NCI-H82 (cell line): ENCODE measurements at places on chromosomes 16 and 17.

GRCh38 chr16:68309799-68310198 is 947 bp downstream of the SLC7A6OS start:
- no peak for DNase-seq

GRCh38 chr16:58027161-58027915 is 1.8 kb downstream of the MMP15 start:
- DNase-seq = peak; percentile 49

DNA sequence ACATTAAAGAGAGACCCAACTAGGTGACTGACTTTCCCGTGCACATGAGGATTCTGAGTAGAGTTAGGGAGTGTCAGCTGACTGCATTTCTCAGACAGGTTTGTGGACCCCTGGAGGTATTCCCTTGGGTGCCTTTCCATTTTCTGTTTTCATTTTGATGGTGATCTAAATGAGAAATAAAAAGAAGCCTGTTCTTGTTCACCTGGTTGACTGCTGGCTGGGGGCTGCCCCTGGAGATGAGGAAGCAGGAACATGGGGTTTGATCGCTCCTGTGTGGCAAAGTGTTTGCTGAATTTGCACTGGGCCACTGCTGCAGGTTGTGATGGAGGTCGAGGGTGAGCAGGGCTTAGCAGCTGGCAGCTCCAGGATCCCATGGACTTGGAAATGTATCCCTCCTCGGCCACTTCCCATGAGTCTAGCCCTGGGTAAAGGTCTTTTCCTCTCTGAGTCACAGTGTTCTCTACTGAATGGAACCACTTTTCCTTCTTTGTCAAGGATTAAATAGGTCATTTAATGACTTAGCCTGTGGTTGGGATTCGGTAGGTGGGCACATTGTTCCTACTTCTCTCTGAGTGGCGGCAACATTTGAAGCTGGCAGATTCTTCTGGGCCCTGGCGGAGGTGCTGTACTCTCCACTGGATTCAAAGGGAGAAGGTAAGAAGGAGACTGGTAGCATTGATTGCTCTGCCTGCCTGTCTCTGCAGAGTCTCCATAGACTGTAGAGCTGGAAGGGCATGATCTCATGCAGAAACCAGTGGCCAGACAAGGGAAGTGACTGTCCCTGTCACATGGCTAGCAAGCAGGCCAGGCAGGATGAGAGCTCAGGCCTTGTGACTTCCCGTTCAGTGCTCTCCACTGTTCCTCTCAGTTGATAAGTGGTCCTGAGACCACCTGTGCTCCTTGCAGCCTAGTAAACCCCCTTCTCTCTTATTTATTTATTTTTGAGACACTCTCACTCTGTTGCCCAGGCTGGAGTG is 17.9 kb downstream of the SNX29 start:
- no peak for DNase-seq

DNA sequence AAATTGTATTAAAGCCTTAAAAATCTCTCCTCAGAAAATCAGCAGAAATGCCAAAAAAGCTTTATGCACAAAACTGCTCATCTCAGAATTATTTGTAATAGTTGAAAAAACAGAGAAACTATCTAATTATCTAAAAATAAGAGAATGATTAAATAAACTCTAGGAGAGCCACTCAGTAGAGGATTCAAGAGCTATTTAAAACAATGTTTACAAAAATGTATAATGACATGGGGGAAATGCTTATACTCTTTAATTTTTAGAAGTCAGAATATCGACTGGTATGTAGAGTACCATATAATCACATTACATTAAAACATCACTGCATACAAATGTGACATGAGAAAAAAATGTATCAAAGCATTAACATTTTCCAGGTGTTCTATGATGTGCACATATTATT is 11.9 kb downstream of the CLEC19A start:
- DNase-seq = no peak

GRCh38 chr17:37047631-37048104 is 98.9 kb downstream of the AATF start:
- peak; percentile 93 for DNase-seq

GRCh38 chr17:9658593-9659211 is 13.4 kb downstream of the USP43 start:
- no peak for DNase-seq

DNA sequence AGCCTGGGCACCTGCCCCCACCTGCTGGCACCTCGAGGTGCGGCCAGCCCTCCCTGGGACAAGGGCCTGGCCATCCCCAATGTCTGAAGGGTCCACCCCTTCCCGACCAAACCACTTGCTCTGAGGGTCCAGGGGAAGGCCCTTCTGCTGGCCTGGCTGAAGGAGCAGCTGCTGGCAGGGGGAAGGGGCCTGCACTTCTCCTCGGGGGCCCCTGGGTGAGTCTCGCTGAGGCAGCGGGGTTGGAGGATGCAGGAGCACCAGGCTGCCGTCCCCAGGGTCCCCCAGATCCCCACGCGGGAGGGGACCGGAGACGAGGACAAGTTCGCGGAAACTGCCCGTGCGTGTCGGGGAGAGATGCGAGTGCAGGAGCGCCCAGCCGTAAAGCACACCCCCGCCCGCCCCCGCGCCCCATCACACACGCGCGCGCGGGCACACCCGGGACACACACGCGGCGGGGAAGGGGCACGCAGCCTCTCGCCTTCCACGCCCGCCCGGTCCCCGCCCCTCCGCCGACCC is 725 bp upstream of the CACNA1H start:
- no peak for DNase-seq

DNA sequence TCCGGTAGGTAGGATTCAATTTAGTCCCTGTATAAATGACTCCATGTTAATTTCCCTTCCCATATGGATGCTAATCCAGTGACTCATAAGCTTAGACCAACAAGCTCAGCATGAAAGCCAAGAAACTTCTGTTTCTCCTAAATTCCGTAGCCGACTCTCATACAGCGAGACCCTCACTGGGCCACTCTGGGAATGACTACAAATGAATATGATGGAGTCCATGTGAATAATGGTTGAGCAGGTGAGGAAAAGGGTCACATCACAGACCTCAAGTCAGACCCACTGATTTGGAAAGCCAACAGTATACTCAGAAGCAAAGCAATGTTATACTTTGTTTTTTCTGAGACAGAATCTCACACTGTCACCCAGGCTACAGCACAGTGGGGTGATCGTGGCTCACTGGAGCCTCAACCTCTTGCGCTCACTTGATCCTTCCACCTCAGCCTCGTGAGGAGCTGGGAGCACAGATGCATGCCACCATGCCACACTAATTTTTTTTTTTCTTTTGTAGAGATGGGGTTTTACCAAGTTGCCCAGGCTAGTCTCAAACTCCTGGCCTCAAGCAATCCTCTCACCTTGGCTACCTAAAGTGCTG is 14.6 kb downstream of the RSL1D1 start:
- peak; percentile 86 for DNase-seq

- no peak for DNase-seq
These were observed 106.9 kb downstream of the SOCS1 start for GRCh38 chr16:11149011-11149616.

DNA sequence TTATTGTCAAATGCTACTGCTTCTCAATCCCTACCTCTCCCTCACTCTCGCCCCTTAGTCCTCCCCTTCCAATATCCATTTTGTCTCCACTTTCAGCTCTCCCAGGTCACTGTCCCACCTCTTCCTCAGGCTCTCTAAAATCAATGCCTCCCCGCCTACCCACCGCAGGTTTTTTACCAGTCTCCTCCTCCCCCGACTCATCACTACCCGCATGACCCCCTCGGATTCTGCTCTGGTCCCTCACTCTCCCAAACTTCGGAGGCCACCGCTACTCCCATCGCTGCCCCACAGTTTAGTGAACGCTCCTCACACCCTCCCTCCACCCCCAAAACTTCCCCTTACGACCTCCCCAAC is 513 bp downstream of the CRLF3 start:
- peak; percentile 73 for DNase-seq

DNA sequence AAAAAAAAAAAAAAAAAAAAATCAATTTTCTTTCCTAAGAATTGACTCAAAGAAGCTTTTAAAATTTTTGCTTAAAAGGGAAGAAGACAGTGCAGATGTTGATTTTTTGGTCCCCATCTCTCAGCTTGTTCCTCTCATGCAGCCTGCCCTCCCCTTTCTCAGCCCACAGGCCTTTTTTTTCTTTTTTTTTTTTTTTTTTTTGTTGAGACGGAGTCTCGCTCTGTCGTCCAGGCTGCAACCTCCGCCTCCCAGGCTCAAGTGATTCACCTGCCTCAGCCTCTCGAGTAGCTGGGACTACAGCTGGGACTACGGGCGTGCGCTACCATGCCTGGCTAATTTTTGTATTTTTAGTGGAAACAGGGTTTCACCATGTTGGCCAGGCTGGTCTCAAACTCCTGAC is 17.7 kb downstream of the YPEL2 start:
- no peak for DNase-seq

GRCh38 chr17:47995241-47995935 is 24.5 kb downstream of the CDK5RAP3 start:
- DNase-seq = peak; percentile 98

DNA sequence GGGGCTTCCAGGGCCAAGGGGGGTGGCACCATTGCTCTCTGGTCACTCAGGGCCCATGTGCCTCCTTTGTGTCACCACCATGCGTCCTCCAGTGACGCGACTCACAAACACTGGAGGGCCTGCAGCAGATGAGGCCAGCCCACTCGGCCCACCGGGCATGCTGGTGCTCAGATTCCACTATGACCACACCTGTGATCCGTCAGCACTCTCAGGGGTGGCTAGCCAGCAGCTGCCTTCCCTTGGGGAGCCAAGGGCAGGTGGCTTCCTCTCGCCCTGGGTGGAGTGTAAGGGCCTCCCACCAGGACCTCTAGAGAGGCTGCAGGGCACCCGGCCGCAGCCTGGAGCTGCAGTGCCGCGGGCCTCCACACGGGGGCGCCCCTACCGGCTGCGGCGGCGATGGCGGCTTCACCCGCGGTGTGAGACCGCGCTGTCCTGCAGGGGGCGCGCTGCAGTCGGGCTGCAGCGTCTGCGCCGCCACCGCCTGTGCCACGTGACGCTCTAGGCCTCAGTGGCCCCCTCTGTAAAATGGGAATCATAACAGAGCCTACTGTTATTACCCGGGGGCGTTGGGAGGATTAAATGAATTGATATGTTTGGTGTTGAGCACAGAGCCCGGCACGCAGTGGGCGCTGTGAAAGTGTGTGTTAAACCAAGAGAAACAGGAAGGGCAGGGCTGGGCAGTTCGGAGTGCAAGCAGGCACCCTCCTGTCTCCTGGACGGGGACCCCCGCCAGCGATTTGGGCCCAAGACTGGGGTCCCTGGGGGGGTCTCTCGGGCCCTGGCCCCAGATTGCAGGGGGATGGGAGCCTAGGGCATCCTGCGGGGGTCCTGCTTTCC is 192.4 kb upstream of the GSE1 start:
- DNase-seq = peak; percentile 54
